Stimulated activated naive CD4-positive, alpha-beta T cell (primary cell): ENCODE measurements at places on chromosomes 6 and 20.
A peak's percentile ranks its signal among the peaks of the same experiment; 100 is the strongest.

DNA sequence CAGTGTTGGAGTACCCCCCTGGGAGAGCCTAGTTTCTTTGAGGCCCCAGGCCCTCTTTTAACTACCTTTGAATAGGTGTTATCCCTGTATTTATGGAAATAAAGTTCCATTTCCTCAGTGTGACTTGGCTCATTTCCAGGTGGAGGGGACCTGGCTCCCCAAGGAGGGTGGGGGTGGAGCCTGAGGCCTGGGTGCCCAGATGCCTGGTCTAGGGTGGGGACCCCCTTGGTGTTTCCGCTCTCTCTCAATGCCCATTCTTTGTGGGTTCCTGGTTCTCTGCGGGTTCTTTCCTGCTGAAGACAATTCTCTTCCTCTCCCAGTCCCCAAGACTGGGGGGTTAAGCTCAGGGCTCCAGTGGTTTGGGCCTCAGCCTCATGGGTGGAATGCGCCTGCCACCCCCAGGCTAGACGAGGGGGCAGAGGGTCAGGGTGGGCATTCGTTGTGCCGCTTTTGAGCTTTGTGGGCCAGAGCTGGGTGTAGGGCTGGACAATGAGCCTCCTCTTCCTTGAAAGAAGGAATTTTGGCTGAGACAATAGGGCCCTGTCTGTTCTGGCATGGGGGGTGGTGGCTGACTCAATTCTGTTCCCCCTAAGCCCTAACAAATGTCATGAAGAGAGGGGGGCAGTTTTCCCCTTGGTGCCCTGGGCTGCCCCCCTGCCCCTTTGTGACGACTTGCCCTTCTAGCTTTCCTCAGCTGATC is 686 bp upstream of the EGFL8 start:
- no peak for DNase-seq

- no peak for DNase-seq
Observed at GRCh38 chr20:45611054-45611453, 18.5 kb upstream of the WFDC10A start.

DNA sequence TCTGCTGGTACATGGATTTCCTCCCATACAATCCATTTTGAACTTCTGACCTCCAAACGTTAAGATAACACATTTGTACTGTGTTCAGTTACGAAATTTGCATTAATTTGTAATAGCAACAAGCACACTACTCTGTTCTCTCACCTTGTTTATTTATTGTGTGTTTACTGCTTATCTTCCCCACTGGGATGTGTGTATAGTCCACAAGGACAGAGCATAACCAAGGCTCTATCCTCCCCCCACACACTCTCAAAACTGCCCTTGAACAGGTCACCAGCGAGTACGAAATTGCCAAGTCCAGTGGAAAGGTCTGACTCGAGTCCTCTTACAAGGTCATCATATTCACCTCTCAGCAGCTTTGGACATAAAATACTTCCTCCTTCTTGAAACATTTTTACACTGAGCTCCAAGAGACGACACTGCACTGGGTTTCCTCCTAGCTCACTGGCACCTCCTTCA is 18.6 kb downstream of the ADTRP start:
- DNase-seq = no peak

DNA sequence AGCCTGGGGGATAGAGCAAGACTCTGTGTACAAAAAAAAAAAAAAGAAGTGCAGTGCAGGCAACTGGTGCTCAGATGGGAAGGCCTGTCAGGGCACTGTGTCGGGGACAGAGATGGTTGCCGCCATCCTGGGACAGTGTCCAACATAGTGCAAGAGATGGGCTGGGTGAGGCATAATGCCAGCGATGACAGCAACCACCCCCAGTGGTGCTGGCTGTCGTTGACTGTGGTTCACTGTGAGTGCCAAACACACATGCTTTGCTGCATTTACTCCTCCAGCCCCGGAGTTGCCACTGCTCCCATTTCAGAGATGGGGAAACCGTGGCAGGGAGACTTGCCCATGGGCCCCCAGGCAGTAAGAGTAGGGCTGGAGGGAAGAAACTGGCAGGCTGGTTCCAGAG is 5.2 kb upstream of the C20orf203 start:
- DNase-seq = no peak

DNA sequence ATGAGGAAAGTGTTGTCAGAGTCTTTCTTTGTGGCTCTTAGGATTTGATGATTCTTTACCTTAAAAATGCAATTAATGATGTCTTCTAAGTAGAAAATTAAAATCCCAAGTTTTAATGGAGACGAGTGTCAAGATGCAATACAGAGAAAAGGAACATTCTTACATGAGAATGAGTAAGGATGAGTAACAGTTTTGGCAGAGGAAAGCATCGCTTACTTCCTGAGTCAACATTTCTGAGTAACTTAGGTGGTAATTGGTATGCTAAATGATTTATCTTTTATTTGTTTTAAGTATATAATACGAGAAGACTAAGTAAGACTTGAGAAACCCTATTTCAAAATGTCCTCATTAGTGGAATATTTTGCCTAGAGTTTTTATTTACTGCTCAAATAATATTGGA is 101.3 kb downstream of the RTN4IP1 start:
- DNase-seq = no peak

DNA sequence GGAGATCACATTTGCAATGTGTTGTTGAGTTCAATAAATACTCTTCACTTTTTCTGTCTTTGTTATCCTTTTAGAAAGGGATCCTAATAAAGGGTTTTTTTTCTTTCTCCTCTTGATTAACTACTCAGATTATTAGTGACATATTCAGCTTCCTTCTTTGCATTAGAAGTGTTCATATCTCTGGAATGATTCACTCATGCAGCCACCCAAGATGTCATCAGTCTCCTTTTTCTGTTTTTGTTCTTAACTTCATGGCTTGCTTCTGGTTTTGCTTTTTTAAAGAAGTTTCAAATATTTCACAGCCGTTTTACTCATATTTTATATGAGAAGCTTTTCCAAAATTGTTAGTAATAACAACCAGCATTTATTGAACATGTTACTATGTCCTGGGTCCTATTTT is 187.6 kb downstream of the TMEM242 start:
- no peak for DNase-seq

- no peak for DNase-seq
Observed at GRCh38 chr20:23227976-23228375, 122.6 kb upstream of the NXT1 start.

DNA sequence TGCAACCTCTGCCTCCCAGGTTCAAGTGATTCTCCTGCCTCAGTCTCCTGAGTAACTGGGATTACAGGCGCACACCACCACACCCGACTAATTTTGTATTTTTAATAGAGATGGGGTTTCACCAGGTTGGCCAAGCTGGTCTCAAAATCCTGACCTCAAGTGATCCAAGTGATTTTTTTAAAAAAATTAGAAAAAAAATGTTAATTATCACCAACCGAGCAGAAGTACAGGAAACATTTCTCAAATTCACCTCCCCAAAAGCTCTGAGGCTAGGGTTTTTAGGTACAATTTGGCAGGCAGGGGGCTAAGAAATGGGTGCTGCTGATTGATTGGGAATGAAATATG is 14.9 kb upstream of the SLC22A16 start:
- no peak for DNase-seq

- DNase-seq = no peak
Observed at GRCh38 chr6:109165392-109165974, 70.2 kb downstream of the CEP57L1 start.

DNA sequence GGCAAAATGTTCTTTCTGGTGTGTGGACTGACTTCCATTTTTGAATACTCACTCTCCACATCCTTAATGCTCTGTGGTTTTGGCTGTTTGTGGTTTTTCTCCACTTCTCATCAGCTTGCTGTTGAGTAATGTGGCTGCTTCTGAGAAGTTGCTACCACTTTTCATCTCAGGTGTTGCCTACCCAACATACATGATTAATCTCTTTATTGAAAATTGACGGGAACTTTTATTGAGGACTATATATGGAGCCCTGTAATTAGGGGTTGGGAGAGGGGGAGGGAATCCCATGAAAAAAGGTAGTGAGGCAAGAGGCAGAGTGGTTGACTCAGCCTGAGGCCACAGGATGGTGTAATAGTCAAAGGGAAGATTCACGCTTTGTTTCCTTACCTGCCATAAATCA is 17.6 kb downstream of the IL22RA2 start:
- DNase-seq = no peak

- no peak for DNase-seq
Observed at GRCh38 chr20:17391127-17391771, 139.9 kb downstream of the BFSP1 start.

DNA sequence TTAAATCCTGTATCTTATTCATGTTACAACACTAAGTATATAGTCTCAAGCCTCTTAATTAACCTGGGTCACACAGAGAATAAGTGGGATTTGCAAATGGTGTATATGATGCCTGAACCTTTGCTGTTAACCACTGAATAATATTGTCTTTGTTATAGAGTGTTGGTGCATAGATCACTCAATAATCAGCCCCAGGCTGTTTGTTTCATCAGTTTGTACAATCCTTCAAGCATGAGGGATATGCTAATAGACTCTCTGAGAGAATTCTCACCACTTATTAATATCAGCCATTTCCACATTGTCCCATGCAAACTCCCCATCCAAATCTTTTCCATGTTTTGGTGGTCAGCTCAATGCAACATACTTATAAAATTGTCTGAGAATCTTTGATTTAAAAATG is 21.7 kb downstream of the OR2B6 start:
- no peak for DNase-seq

GRCh38 chr20:42775866-42776265 is 413.8 kb downstream of the PTPRT start:
- DNase-seq = no peak

- DNase-seq = no peak
Observed at GRCh38 chr6:80523010-80523409, 416.5 kb downstream of the BCKDHB start.

- DNase-seq = peak; percentile 17
Observed at GRCh38 chr6:142518126-142518525, 216.3 kb downstream of the ADGRG6 start.

DNA sequence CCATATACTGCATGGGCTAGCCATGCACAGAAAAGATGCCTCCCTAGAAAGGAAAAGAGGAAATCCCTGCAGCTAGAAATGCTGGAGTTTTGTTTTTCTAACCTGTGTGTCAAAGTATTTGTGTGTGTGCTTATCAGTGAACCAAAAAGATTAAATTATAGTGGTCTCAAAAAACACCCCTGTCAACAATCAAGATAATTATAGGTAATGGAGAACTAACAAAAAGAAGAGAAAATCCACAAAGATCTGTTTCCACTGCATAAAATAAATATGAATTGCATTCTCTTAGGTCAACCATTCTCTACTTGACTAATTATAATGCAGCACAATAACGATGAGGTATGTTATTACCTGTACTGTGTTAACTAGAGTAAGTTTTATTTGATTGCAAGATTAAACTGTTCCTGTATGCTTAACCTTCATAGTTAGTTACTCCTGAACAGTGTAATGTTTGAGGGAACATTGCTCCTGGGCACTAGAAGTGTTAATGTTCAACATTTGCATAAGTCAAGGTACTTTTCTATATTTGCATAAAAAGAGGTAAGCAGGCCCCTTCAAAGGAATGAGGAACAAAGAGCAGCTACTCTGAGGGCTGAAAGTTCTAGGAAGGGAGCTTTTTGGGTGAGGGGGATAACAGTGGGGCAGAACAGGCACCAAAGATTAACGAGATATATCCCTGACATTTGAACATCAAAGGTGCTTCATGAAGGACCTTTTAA is 212.1 kb downstream of the BTBD9 start:
- no peak for DNase-seq

DNA sequence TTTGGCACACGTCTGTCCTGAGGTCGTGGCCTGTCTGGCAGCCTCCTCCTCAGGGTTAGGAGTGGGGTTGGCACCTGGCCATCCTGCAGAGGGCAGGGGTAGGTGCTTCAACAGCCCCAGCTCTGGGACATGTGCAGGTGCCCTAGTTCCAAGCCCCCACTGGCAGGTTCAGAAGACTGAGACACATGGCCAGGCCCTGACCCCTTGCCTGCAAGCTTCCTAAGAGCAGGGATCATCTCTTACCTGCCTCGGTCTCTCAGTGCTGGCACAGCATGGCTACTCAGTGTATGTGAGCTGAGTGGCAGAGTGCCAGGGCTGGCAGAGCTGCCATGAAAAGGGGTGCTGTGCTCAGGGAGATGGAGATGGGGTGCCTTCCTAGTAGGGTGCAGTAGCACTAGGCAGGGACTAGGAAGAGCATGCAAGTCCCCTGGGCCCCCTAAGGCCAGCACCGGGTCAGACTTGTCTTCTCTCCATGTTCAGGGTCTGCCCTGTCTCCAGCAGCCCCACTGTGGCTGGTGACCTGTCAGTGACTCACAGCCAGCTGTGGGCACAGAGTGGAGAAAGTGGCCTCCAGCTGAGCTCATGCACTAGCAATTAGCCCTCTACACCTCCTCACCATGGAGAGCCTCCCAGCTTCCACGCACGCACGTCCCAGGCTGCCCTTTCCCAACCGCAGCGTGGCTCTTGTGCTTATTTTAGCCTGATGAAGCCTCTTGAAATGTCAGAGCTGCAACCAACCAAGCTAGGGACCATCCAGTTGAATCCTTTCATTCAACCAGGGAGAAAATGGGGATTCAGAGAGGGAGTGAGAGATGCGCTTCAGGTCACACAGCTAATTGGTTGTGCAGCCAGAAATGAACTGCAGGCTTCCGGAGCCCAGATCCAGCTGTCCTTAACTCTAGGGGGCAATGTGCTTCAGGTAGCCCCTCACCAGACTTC is 116.6 kb downstream of the MRPL14 start:
- DNase-seq = no peak
